ENCODE measurements at places on chromosomes 7 and 10. TPM values are rescaled to one million over a fixed set of nuclear protein-coding genes. Genes with fewer than 3 reads are reported as not detected.

The FKBP6 gene
- total RNA-seq = not detected

DNA sequence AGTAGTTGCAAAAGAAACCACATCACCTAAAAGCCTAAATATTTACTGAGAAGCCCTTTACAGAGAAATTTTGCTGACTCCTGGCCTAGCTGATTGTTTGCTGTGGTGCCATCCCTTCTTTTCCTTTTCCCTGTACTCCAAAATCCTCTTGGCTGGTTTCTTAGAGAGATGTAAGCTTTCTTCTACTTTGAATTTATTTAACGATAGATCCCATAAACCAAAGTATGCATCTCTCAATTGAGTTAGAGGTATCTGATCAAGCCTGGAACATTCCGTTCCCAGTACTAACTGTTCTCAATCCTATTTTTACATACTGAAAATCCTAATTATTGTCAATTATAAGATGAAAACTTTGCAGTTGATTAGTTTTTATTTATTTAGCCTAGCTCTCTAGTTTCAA lies 6.3 kb downstream of the TMEM60 start:
- no peak for DNase-seq

DNA sequence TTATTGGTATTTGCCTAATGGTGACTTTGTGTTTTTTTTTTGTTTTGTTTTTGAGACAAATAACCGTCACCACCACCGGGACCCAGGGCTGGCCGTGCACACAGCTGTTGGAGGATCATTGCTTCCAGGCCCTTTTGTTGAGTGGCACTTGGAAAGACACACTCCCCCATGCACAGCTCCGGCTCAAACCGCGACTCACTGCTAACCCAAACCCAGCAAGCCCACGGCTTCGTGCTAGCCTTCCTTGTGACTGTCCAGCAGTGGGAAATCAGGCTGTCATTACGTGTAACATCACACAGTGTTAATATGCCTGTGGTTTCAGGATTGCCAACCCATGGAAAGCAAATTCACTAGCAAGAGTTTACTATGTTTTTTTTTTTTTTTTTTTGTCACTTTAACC lies 17.4 kb downstream of the BNIP3 start:
- no peak for DNase-seq

- no peak for DNase-seq
These were observed 8.4 kb upstream of the C10orf71 start for GRCh38 chr10:49290607-49291006.

- DNase-seq = peak; percentile 51
These were observed 67.7 kb downstream of the GPAM start for GRCh38 chr10:112115781-112116385.

GRCh38 chr10:90906596-90906995 lies 14.3 kb downstream of the ANKRD1 start:
- DNase-seq = no peak

DNA sequence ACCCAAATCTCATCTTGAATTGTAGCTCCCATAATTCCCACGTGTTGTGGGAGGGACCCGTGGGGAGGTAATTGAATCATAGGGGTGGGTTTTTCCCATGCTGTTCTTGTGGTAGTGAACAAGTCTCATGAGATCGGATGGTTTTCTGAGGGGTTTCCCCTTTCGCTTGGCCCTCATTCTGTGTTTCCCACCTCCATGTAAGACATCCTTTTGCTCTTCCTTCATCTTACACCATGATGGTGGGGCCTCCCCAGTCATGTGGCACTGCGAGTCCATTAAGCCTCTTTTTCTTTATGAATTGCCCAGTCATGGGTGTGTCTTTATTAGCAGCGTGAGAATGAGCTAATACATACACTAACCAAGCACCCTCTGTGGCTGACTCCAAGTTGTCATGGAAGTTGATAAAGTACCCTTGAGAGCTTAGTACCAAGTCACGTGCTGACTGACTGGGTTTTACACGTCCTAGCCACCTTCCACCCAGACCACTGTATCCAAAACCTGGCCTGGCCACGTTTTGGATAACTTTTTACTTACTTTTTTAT lies 614.4 kb downstream of the SDK1 start:
- DNase-seq = no peak

DNA sequence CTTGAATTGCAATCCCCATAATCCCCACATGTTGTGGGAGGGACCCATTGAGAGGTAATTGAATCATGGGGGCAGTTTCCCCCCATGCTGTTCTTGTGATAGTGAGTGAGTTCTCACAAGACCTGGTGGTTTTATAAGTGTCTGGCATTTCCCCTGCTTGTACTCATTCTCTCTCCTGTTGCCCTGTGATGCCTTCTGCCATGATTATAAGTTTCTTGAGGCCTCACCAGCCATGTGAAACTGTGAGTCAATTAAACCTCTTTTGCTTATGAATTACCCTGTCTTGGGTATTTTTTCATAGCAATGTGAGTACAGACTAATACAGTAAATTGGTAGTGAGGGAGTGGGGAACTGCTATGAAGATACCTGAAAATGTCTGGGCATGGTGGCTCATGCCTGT lies 65.0 kb downstream of the ANKRD7 start:
- DNase-seq = no peak

DNA sequence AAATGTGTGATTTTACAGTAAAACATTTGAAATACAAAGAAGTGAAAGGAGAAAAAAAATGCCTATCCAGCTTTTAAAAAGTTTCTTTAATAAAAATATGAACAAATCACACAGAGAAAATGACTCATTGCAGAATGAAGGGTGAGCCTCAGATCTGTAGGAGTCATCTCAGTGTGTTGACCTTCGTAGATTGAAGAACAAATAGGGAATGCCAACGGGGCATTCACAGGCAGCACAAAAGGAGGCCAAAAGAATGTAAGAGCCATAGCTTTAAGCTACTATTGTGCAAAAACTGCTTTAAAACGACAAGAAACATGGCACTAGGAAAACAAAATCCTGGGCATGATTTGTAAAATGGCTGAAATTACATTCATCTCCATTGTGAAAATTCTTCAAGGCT lies 782.7 kb upstream of the CELF2 start:
- DNase-seq = no peak

- DNase-seq = no peak
These were observed 307.8 kb downstream of the GPR37 start for GRCh38 chr7:124457841-124458240.

DNA sequence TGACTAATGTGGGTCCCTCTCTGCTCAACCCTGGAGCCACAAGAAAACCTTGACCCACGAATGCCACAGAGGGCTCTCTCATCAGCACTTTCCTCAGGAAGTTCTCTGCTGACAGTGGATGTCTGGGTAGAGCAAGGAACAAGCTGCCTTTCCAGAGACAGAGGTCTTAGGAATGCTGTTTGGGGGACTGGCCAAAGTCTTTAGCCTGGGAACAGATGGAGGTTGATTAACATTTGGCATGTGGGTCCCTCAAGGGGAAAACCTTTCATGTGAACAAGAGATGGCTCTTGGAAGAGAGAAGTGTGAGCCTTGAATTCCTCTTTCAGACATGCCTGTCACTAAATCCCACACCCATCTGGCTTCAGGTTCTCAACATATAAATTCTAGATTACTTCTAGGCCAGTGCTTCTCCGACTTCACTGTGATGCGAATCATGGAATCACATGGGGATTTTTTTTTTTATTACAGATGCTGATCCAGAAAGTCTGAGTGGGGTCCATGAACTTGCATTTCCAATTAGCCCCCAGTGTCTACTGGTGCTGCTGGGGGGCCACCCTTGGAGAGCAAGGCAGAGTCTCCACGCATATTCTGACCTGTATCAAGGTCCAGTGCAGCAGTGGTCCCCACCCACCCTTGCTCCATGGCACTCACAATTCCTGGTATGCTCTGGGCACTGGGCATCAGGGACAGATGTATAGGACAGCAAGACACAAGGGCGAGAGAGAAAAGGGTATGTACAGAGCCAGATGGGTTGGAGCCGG lies 360.4 kb downstream of the CXCL12 start:
- DNase-seq = no peak
